Calu3 (cell line): ENCODE measurements at places on chromosomes 3 and 15.

GRCh38 chr3:100496711-100497261, 4.4 kb downstream of the TMEM45A start:
- H3K4me1 ChIP-seq = peaks cover 15% of the 10 kb centered on the region
- H3K27ac ChIP-seq = no peak overlapping the region
- H3K36me3 ChIP-seq = peaks cover 13% of the 10 kb centered on the region

- H3K27ac ChIP-seq = no peak overlapping the region
- H3K4me3 ChIP-seq = no peak overlapping the region
- no peak for DNase-seq
- H3K27me3 ChIP-seq = no peaks in the 10 kb centered on the region
- peaks cover 6% of the 10 kb centered on the region for H3K36me3 ChIP-seq
Measured at GRCh38 chr3:186540835-186541226, 3.3 kb downstream of the CRYGS start.

- no peak overlapping the region for H3K27ac ChIP-seq
- no peaks in the 10 kb centered on the region for H3K27me3 ChIP-seq
- no peaks in the 10 kb centered on the region for H3K36me3 ChIP-seq
- H3K4me3 ChIP-seq = no peak overlapping the region
Measured at GRCh38 chr3:147654827-147655226, 245.7 kb downstream of the ZIC1 start.

DNA sequence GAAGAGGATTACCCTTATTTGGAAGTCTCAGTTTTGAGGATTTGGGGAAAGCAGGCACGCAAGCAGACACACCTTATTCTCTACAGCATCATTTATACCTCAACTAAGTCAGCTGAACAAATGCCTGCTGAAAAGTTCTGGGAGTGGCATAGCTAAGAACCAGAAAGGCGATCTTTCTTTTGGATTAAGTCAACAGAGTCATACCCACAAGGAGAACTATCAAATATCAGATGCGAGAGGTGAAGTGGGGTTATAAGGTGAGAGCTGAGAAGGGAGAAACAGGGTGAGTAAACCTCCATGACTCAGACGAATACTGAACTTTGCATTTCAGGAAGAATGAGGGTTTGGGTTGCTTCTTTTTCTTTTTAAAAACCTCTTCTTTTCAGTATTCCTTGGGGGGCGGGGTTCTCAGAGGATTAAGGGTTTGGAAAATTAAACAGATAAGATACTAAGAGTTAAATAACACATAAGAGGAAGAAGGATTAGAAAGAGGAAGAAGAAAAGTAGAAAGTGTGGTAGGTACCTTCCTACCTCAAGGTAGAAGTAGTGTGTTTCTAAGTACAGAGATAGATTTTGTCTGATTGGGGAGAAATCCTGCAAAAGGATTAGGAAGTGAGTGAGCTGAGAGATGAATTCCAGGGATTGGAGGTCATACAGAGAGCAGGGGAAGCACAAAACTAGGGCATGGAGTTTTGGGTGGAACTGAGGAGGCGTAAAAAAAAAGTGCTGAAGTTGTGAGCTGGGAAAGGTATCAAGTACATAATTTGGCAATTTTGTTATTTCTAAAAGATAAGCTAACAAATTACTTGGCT, 41.3 kb upstream of the ICE2 start:
- peaks cover 19% of the 10 kb centered on the region for H3K4me1 ChIP-seq
- no peaks in the 10 kb centered on the region for H3K27me3 ChIP-seq
- DNase-seq = peak; percentile 44
- no peaks in the 10 kb centered on the region for H3K36me3 ChIP-seq

DNA sequence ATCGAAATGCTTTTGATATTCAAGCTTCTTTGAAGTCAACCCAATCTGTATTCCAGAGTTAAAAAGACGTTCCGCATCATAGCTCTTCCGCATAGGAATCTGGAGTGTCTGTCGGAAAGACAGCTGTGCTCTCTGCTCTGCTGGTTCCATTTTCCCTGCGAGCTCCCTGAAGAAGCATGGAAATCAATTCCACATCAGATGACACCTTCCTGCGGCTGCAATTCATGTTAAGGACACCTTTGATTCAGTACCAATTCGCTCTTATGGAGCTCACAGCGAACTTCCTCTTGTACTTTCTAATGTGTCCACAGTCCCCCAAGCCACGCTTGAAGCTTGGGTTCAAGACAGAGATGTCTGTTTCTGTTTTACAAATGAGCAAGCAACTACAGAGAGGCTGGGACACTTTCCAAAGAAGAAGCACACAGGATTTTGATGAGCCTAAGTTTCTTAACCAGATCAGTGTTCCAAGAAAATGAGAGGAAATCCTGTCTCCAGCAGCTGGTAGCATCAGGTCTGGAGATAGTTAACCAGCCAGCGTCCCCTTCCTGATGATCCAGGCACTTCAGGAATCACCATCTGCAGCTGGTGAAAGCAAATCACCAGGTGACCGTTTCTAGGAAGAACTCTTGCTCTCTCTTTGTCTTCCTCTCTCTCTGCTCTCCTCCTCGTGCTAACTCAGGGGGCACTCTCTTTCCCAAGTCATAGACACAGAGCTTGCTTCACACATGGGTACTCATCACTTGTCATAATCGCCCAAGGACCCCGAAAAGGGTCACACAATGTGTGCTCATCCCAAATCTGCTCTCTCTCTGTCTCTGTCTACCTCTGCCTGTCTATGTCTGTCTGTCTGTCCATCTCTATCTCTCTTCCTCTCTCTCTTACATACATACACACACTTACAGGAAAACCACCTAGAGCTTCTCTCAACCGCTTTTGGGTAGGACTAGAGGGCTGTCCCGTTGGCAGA, 281.8 kb downstream of the FAM43A start:
- H3K4me1 ChIP-seq = no peaks in the 10 kb centered on the region
- H3K27me3 ChIP-seq = peaks cover 65% of the 10 kb centered on the region
- DNase-seq = no peak
- no peak overlapping the region for H3K4me3 ChIP-seq
- H3K36me3 ChIP-seq = no peaks in the 10 kb centered on the region

- H3K4me1 ChIP-seq = no peaks in the 10 kb centered on the region
- no peak overlapping the region for H3K4me3 ChIP-seq
- no peak overlapping the region for H3K27ac ChIP-seq
- DNase-seq = no peak
Measured at GRCh38 chr15:25236143-25236860, 202.5 kb downstream of the UBE3A start.

- DNase-seq = no peak
- no peaks in the 10 kb centered on the region for H3K4me1 ChIP-seq
- H3K27me3 ChIP-seq = no peaks in the 10 kb centered on the region
- no peak overlapping the region for H3K27ac ChIP-seq
- H3K4me3 ChIP-seq = no peak overlapping the region
- no peaks in the 10 kb centered on the region for H3K36me3 ChIP-seq
Measured at GRCh38 chr15:93771196-93772030, 459.9 kb upstream of the MCTP2 start.

DNA sequence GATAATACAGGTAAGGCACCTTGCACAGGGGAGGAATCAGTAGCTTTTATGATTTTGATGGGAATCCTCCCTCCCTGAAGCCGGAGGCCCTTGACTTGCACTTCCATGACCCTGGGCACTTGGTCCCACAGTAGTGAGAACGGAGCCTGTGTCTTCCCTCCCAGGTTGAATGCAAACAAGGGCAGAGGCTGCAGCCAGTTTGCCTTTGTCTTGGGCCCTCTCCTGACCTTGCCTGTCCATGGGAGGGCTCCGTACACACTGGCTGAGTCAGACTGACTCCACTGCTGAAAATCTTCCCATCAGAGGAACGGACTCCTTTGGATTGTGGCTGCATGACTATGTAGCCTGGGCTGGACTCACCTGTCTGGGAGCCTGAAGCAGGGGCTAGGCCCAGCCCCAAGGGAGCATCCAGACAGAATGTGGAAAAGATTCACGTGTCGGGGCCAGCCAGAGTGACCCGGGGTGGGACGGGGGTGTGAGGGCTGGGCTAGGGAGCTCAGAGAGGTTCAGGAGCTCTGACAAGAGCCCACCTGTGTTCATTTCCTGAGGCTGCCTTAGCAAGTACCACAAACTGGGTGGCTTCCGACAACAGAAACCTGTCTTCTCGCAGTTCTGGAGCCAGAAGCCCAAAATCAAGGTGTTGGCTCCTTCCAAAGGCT, 9.5 kb downstream of the TBC1D21 start:
- no peak overlapping the region for H3K27ac ChIP-seq
- DNase-seq = no peak
- no peaks in the 10 kb centered on the region for H3K4me1 ChIP-seq
- H3K36me3 ChIP-seq = no peaks in the 10 kb centered on the region
- peaks cover 99% of the 10 kb centered on the region for H3K27me3 ChIP-seq

GRCh38 chr3:103991-104390, 92.6 kb upstream of the CHL1 start:
- no peak overlapping the region for H3K27ac ChIP-seq
- no peaks in the 10 kb centered on the region for H3K27me3 ChIP-seq
- no peak for DNase-seq

DNA sequence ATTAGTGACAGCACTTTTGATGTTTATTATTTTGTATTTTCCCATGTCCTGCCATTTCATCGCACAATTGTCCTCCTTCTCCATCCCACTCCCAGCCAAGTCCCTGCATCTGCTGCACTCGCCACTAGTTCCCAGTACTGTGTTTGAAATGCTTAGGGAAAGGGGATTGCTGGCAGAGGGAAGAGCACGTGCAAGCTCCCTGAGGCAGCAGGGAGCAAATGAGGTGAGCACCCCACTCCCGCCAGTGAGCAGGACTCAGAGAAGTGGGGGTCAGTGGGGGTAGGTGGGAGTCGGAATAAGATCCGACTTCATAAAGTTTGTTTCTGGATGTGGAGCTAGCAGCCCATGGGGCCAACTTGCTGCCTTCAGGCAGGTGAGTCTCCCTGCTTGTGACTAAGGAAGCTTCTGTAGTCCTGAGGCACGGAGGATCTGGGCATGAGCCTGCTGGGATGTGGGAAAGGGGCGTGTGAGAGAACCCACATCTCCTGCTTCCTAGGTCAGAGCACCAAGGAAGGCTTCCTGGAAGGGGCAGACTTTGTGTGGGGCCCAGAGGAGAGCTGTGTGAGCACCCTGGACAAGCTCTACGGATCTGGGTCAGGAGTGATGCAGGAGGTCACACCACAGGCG, 99.7 kb upstream of the TLE3 start:
- H3K27ac ChIP-seq = peak overlapping the region; percentile 80
- peaks cover 13% of the 10 kb centered on the region for H3K4me1 ChIP-seq
- peaks cover 37% of the 10 kb centered on the region for H3K27me3 ChIP-seq
- H3K4me3 ChIP-seq = no peak overlapping the region
- DNase-seq = no peak
- H3K36me3 ChIP-seq = peaks cover 6% of the 10 kb centered on the region
